ENCODE measurements at places on chromosomes 12 and 14.
A peak's percentile ranks its signal among the peaks of the same experiment; 100 is the strongest.

GRCh38 chr12:61546296-61546695, 713.9 kb upstream of the USP15 start:
- DNase-seq, result no peak

DNA sequence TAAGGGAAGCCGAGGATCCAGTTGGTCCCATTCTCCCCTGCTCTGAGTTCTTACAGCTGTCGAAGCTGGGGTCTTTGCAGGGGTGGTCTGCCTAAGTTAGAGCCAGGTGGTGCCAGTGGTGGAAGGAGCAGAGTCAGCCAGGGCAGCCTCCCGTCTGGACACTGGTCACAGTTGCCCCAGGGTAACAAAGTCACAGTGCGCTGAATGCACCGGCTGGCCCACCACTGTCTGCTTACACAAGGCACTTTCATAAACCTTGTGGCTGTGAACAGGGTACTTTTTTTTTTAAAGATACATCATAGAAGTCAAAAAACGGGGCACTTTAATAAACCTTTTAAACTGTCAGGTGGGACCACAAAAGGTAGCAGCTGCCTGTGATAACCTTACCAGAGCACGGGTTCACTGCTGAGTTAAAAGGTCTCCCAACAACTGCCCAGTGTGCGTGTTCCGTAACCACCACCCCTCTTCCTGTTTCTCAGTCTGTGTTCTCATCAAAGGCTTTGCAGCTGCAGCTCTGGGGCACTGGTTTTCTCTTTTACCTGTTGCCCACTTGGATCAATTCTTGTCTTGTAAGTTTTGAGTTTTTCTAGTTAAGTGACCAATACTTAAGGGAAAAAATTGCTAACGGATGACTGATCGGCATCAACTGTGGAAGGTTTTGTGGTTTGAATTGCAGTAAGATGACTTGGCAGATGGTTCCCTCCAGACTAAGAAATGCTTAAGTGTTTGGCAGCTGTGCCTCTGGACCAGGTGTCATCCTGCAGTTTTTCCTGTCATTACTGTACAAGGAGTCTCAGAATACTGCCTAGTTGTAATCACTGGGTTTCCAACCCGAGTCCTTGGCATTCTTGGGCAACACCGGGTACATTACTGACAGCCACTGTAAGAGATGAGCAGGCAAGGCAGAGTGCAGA, 55.9 kb downstream of the DYNC1H1 start:
- DNase-seq, result peak; percentile 79

GRCh38 chr14:89588016-89588415, 171.0 kb upstream of the FOXN3 start:
- no peak for DNase-seq

- no peak for DNase-seq
Measured at GRCh38 chr12:4985820-4986219, 57.9 kb upstream of the KCNA5 start.
